ENCODE measurements at places on chromosomes 12 and 14. TPM values are rescaled to one million over a fixed set of nuclear protein-coding genes. Genes with fewer than 3 reads are reported as not detected.

- DNase-seq = no peak
- peaks cover 2% of the 10 kb centered on the region for H3K4me1 ChIP-seq
- H3K27me3 ChIP-seq = no peaks in the 10 kb centered on the region
- no peak overlapping the region for H3K4me3 ChIP-seq
- H3K27ac ChIP-seq = no peak overlapping the region
Measured at GRCh38 chr14:20436363-20436755, 393 bp upstream of the KLHL33 start.

GRCh38 chr14:71430678-71431376 lies 501.4 kb upstream of the RGS6 start:
- no peaks in the 10 kb centered on the region for H3K4me1 ChIP-seq
- DNase-seq = no peak
- no peak overlapping the region for H3K4me3 ChIP-seq
- no peak overlapping the region for H3K27ac ChIP-seq
- no peaks in the 10 kb centered on the region for H3K36me3 ChIP-seq

- no peaks in the 10 kb centered on the region for H3K36me3 ChIP-seq
- H3K4me1 ChIP-seq = peaks cover 3% of the 10 kb centered on the region
- no peaks in the 10 kb centered on the region for H3K27me3 ChIP-seq
- H3K4me3 ChIP-seq = no peak overlapping the region
- no peak for DNase-seq
- no peak overlapping the region for H3K27ac ChIP-seq
Measured at GRCh38 chr12:108670066-108670631, 36.5 kb upstream of the SELPLG start.

DNA sequence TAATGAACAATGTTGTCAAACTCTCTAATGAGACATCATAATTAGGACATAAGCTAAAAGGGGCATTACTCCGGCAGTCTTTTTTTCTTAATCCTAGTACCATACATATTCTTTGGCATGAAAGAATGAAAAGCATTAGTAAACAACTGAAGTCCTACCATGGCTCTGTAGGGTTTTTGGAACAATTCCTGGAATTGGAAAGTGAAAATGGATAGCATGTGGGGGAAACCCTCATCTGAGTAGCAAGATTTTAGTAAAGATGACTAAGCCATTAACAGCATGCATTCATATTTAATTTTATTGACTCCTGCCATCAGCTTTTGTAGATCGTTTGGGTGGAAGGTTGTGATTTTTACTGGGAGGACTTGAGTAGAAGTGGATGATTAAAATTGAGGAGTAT lies 216.2 kb upstream of the PDZRN4 start:
- H3K4me3 ChIP-seq = no peak overlapping the region
- no peaks in the 10 kb centered on the region for H3K27me3 ChIP-seq
- no peaks in the 10 kb centered on the region for H3K36me3 ChIP-seq
- no peak for DNase-seq
- no peak overlapping the region for H3K27ac ChIP-seq

- peaks cover 7% of the 10 kb centered on the region for H3K4me1 ChIP-seq
- H3K27me3 ChIP-seq = no peaks in the 10 kb centered on the region
- H3K36me3 ChIP-seq = no peaks in the 10 kb centered on the region
Measured at GRCh38 chr14:61927060-61927459, 164.8 kb downstream of the SNAPC1 start.

DNA sequence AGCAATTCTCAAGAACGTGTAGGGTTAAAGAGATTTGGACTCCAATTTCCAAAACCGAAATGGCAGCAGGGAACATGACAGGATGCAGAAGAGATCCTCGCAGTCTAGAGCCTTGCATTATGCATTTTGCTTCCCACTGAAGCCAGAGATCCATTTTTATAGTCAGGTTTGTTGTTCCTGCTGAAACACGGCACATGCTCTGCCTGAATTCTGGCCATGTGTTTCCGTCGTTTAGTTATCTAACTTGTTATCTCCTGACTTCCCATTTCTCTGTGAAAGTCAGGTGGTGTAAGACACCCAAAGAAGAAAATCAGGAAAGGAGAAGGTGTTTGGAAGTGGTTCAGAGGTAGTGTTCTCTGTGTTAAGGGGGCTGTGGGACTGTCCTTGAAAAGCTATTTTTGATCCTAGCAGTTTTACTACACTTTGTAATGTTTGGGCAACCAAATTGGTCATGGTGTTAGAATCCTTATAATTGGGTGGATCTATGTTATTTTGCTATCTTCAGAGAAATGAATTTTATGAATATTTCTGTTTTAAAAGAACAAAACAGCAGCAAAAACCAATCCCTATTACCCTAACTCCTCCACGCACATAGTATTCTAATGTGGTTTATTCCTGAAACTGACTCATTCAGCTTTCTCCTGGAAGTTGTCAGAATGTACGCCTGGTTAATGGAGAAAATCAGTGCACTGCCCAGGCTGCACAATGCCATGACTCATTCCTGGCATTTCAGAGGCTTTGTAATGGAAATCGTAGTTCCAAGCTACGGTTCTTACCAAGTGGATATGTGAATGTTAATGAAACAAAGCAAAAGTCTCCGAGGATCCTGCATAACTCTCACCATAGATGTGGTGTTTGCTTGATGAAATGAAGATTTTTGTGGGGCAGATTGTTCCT lies 110.1 kb downstream of the SAMD4A start:
- DNase-seq = no peak
- no peaks in the 10 kb centered on the region for H3K36me3 ChIP-seq
- H3K27me3 ChIP-seq = no peaks in the 10 kb centered on the region
- H3K27ac ChIP-seq = no peak overlapping the region

DNA sequence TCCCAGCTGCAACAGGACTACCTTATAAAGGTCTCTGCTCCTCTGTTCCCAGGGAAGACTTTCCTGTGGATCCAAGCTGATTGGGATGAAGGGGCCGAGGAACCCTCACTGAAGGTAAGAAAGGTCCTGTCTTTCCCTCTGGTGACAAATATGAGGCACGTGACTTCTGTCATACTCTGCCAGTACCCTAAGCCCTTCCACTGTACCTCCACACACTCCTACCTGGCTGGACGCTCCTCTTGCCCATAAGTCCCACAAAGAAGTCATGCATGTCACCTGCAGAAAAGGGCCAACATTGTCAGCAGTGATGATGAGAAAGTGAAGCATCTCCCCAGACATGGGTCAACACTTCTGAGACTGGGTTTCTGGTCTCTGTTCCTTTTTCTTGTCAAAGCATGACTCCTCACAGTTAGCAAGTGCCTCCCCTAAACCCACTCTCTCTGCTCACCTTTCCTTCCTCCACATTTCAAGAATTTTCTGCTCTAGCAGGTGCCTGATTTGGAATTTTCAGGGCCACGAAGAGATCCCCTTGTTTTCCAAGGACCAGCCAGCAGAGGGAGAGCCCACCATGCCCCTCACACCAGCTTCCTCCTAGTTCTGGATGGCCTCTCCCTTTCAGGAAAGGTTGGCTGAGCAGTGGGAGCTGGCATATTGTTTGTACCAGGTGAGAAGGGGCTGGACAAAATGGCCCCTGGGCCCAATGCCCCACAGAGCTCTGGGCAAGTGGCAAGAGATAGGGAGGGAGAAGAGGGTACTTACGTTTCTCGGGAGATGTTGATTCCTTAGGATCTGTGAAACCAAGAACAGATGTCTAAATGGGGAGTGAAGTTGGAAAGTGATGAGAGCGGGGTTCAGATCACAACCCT lies 3.5 kb downstream of the TAC3 start:
- H3K4me1 ChIP-seq = no peaks in the 10 kb centered on the region
- no peak overlapping the region for H3K4me3 ChIP-seq
- DNase-seq = no peak
- no peaks in the 10 kb centered on the region for H3K27me3 ChIP-seq

- no peak overlapping the region for H3K27ac ChIP-seq
- H3K27me3 ChIP-seq = no peaks in the 10 kb centered on the region
- no peak for DNase-seq
- no peaks in the 10 kb centered on the region for H3K36me3 ChIP-seq
- no peak overlapping the region for H3K4me3 ChIP-seq
Measured at GRCh38 chr14:31568161-31568560, 7.0 kb downstream of the NUBPL start.

DNA sequence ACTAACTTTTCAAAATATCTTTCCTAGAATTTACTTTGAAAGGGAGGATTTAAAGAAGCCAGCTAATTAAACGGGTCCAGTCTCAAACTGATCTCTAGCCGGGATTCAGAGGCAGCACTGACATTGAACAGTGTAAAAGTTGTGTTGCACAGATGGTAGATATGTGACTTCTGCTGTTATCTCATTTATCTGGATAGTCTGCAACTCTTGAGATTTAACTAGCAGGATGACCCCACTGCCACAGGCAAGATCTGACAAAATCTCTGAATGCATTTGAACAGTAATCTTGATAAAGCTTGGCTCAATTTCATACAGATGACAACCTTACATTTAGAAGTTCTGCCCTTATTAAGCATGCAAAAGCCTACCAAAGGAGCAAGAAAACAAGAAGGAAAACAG lies 138.0 kb upstream of the CPNE8 start:
- H3K27me3 ChIP-seq = no peaks in the 10 kb centered on the region
- no peak overlapping the region for H3K4me3 ChIP-seq
- no peak for DNase-seq
- no peaks in the 10 kb centered on the region for H3K4me1 ChIP-seq

GRCh38 chr14:23352506-23353432 lies at the start of gene SLC22A17:
Gene SLC22A17, minus strand, starts transcription at chr14:23352887.
- no peaks in the 10 kb centered on the region for H3K36me3 ChIP-seq
- peak; percentile 55 for DNase-seq
- peaks cover 10% of the 10 kb centered on the region for H3K4me1 ChIP-seq
- H3K27ac ChIP-seq = no peak within 1 kb of the TSS

DNA sequence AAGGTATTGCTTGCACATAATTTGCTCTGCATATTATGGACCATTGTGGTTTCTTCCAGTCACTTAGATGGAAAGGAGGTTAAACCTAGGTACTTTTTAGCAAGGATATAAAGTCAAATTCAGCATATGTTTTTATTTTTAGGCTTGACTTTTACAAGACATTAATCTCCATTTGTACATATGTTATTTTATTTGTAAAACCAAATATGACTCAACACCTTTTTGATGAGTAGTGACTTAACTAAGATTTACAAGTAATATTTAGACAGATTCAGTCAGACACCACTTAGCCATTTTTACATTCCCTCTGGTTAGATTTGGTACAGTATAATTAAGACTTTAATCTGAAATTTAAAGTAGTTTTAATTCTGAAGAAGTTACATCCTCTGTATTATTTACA lies 55.0 kb downstream of the BHLHE41 start:
- H3K27me3 ChIP-seq = no peaks in the 10 kb centered on the region
- H3K36me3 ChIP-seq = no peaks in the 10 kb centered on the region
- no peak for DNase-seq
- no peaks in the 10 kb centered on the region for H3K4me1 ChIP-seq

DNA sequence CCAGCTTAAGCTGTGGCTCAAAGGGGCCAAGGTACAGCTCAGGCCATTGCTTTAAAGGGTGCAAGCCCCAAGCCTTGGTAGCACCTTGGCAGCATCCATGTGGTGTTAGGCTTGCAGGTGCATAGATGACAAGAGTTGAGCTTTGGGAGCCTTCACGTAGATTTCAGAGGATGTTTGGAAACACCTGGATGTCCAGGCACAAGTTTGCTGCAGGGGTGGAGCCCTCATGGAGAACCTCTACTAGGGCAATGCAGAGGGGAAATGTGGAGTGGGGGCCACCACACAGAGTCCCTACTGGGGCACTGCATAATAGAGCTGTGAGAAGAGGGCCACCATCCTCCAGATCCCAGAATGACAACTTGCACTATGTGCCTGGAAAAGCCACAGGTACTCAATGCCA lies 37.9 kb downstream of the GLIPR1L2 start:
- no peak for DNase-seq
- no peak overlapping the region for H3K4me3 ChIP-seq
- no peaks in the 10 kb centered on the region for H3K4me1 ChIP-seq
- H3K36me3 ChIP-seq = no peaks in the 10 kb centered on the region
- H3K27me3 ChIP-seq = no peaks in the 10 kb centered on the region

- H3K4me1 ChIP-seq = no peaks in the 10 kb centered on the region
- H3K27me3 ChIP-seq = no peaks in the 10 kb centered on the region
- H3K36me3 ChIP-seq = no peaks in the 10 kb centered on the region
- no peak overlapping the region for H3K27ac ChIP-seq
Measured at GRCh38 chr14:35374263-35374712, 30.3 kb downstream of the NFKBIA start.

DNA sequence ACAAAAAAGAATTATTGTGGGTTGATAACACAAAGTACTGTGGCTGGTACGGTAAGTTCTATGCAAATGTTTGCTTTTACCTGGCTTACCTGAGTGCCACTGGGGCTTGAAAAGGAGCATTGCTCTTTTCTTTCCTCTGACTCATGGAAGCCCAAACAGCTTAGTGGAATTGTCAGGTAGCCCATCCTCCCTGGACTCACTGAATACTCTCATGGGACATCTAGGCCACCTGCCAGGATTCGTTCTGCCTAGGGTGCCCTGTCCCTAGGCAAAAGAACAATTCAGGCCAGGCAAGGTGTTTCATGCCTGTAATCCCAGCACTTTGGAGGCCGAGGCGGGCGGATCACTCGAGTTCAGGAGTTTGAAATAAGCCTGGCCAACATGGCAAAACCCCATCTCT lies 22.5 kb upstream of the YAF2 start:
- H3K27me3 ChIP-seq = no peaks in the 10 kb centered on the region
- no peak for DNase-seq
- H3K4me3 ChIP-seq = no peak overlapping the region
- H3K4me1 ChIP-seq = no peaks in the 10 kb centered on the region
- H3K36me3 ChIP-seq = no peaks in the 10 kb centered on the region

DNA sequence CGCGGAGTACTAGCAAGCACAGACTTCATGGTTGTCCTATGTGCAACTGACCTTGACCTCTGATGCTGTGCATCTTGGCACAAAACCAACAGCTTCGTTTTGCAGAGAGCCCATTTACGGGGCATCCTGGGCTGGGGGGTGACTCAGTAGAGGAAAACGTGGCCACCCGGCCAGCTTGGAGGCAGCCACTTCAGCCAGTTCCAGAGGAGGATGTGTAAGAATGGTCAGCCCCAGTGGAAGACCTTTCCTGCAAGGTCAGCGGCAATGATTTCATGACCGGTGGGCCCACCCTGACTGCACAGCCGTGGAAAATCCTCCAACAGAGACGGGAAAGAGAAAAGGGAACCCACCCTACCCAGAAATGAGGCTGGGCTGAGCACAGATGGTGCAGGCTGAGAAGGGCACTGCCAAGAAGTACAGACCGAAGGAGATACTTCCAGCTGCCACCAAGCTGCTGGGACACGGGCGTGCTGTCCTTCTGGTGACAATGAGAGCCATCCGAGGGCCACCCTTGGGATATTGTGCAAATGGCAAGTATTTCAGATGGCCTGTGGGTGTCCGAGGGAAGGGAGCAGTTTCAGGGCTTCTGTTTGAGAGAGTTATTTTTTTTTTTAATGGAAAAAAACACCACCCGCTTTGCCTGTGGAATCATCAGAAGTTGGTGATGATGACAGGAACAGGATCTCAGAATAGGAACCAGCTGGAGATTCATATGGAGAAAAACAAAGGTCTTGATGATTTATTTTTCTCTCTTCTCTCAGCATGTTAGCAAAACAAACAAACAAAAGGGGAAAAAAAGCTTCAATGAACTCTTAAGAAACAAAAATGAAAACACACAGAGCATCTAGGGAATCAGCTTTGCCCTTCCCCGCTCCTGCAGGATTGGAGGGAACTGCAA lies 120.2 kb upstream of the RFLNA start:
- no peaks in the 10 kb centered on the region for H3K27me3 ChIP-seq
- DNase-seq = no peak
- no peak overlapping the region for H3K4me3 ChIP-seq
- no peaks in the 10 kb centered on the region for H3K36me3 ChIP-seq

Gene HOXC12
- total RNA-seq = not detected

Gene TPH2
- total RNA-seq = not detected

Gene ITGA7
- 3.8 TPM for total RNA-seq

Data from liver (tissue), 10 donors.